ENCODE measurements at places on chromosomes 13 and 19. TPM values are rescaled to one million over a fixed set of nuclear protein-coding genes. Genes with fewer than 3 reads are reported as not detected.

GRCh38 chr19:8924283-8924682 is 85.9 kb downstream of the MUC16 start:
- no peaks in the 10 kb centered on the region for H3K36me3 ChIP-seq
- H3K4me1 ChIP-seq, result no peaks in the 10 kb centered on the region
- no peak for DNase-seq
- H3K27me3 ChIP-seq, result peaks cover 20% of the 10 kb centered on the region
- no peak overlapping the region for H3K4me3 ChIP-seq

GRCh38 chr13:87235621-87236020 is 435.6 kb upstream of the SLITRK5 start:
- no peaks in the 10 kb centered on the region for H3K36me3 ChIP-seq
- H3K4me3 ChIP-seq, result no peak overlapping the region
- DNase-seq, result no peak
- no peaks in the 10 kb centered on the region for H3K4me1 ChIP-seq

- no peak overlapping the region for H3K4me3 ChIP-seq
- no peaks in the 10 kb centered on the region for H3K27me3 ChIP-seq
- no peak overlapping the region for H3K27ac ChIP-seq
- H3K4me1 ChIP-seq, result no peaks in the 10 kb centered on the region
Observed at GRCh38 chr13:43085545-43085944, 62.2 kb downstream of the DNAJC15 start.

- no peak for DNase-seq
- H3K4me3 ChIP-seq, result no peak overlapping the region
- peak overlapping the region; percentile 59 for H3K27ac ChIP-seq
Observed at GRCh38 chr13:35723821-35724220, 247.3 kb upstream of the MAB21L1 start.

DNA sequence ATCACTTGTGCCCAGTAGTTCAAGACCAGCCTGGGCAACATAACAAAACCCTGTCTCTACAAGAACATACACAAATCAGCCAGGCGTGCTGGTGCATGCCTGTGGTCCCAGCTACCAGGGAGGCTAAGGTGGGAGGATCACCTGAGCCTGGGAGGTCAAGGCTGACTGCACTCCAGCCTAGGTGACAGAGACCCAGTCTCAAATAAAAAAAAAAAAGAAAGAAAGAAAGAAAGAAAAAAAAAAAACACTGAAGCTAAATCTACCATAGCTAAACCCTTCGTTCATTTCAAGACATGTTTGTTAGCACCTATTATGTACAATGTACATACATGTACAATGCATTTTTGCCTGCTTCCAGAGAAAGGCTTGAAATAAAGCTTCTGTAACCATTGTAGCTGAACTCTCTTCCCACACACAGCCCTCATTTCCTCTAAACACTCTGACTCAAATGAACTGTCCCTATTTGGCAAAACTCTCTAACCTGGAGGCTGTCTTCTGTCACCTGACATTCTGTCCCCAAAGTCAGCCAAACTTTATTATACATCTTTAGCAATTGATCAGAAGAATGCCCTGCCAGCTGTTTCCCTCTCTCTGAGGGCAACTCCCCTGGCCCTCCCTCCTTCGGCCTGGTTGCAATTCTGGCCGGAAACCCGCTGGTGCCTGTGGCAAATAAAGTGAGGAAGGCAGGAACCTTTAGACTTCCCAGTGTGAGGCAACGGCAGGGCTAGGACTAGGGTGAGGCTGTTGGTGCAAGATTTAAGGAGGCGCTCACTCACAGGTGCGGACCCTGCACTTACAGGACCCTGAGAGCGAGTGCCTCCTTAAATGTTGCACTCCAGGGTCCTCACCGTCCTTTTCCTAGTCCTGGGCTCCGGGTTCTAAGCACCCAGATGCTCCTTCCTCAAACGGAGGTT is 1.8 kb downstream of the ETHE1 start:
- H3K27ac ChIP-seq, result peak overlapping the region; percentile 86
- no peaks in the 10 kb centered on the region for H3K27me3 ChIP-seq
- H3K36me3 ChIP-seq, result peaks cover 4% of the 10 kb centered on the region
- DNase-seq, result no peak
- peak overlapping the region; percentile 97 for H3K4me3 ChIP-seq
- peaks cover 29% of the 10 kb centered on the region for H3K4me1 ChIP-seq

DNA sequence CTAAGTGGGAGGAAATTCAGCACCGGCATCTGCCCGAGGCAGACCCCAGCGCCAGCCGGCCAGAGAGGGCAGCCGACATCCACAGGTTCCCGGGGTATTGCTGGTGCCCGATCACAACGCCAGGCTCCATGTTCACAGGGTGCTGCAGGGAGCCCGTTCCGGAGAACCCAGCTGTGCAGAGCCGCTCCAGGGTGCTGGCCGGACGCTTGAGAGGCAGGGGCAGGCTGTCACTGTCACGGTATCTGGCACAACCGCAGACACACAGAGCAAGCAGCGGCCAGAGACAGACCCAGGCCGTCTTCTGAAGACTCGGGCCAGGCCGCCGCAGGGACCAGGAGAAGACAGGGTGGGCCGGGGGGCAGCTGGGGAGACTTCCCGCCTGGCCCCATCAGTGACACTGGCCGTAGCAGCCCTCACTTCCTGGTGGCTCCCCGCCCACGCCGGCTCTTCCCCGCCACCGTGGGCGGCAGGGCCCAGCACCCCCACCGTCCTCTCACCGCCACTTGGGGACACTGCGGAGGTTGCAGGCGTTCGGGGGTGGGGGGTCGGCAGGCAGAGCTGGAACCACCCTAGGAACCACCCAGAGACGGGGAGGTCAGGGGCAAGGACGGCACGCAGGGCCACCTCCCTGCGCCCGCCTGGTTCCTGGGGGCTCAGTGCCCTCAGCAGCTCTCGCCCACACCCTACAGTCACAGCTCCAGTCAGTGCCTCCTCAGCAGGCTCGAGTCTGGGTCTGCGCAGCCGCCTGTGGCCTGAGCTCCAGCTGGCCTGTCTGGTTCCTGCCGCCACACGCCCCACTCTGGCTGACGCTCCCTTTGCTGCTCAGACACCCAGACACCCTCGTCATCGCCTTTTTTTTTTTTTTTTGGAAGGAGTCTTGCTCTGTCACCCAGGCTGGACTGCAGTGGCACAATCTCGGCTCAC is 3.8 kb downstream of the RNF126 start:
- H3K4me3 ChIP-seq, result no peak overlapping the region
- no peaks in the 10 kb centered on the region for H3K36me3 ChIP-seq
- no peaks in the 10 kb centered on the region for H3K27me3 ChIP-seq
- H3K4me1 ChIP-seq, result peaks cover 62% of the 10 kb centered on the region
- no peak overlapping the region for H3K27ac ChIP-seq

- H3K4me1 ChIP-seq, result peaks cover 6% of the 10 kb centered on the region
- peaks cover 24% of the 10 kb centered on the region for H3K36me3 ChIP-seq
- H3K4me3 ChIP-seq, result no peak overlapping the region
- peak overlapping the region; percentile 42 for H3K27ac ChIP-seq
- no peaks in the 10 kb centered on the region for H3K27me3 ChIP-seq
- DNase-seq, result no peak
Observed at GRCh38 chr19:10353793-10354391, 14.5 kb upstream of the ICAM3 start.

DNA sequence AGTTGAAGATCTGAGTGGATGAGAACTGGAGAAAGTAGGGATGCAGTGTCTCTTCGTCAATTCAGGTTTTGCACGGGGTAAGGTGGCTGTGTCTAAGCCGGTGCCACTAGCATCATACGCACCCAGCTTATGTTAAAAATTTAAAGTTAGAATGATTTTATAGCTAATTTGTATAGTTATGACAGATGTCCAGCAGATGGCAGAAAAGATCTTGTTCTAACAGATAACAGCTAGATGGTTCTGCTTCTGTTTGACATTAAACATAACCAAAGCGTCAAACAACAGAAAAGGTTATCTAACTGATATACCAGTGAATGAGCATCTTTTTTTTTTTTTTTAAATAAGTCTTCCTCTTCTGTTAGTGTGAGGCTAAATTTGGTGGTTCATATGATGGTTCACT is 18.8 kb upstream of the EDDM13 start:
- no peak overlapping the region for H3K27ac ChIP-seq
- H3K4me1 ChIP-seq, result peaks cover 4% of the 10 kb centered on the region
- DNase-seq, result no peak
- no peak overlapping the region for H3K4me3 ChIP-seq

DNA sequence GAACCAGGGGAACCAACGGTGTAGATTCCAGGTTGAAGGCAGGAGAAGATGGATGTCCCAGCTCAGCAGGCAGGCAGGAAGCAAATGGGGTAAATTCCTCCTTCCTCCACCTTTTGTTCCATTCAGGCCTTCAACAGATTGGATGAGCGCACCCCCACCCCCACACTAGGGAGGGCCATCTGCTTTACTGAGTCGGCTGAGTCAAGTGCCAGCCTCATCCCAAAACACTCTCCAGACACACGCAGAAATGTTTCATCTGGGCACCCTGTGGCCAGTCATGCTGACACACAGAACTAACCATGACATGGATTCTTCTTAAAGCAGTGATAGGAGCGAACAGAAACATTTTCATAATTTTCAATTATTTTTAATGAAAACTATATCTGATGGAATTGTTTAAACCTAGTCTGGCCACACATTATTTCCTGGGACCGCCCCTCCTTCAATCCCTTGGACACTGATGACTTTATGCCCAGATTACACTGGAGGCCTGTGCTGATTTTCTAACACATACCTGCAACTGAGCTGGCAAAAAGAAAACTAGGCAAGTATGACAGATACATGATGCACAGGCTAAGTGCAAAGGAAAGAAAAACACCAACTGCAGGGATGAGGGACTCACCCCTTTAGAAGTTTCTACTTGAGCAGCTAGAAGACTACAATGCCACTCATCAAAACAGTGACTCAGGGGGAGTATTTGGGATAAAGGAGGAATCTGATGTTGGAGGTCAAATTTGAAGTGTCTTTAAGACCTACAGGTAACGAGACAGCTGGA is 154.2 kb downstream of the TNFRSF19 start:
- no peak overlapping the region for H3K4me3 ChIP-seq
- H3K27ac ChIP-seq, result no peak overlapping the region
- H3K36me3 ChIP-seq, result peaks cover 17% of the 10 kb centered on the region
- peaks cover 16% of the 10 kb centered on the region for H3K4me1 ChIP-seq
- no peak for DNase-seq
- no peaks in the 10 kb centered on the region for H3K27me3 ChIP-seq

DNA sequence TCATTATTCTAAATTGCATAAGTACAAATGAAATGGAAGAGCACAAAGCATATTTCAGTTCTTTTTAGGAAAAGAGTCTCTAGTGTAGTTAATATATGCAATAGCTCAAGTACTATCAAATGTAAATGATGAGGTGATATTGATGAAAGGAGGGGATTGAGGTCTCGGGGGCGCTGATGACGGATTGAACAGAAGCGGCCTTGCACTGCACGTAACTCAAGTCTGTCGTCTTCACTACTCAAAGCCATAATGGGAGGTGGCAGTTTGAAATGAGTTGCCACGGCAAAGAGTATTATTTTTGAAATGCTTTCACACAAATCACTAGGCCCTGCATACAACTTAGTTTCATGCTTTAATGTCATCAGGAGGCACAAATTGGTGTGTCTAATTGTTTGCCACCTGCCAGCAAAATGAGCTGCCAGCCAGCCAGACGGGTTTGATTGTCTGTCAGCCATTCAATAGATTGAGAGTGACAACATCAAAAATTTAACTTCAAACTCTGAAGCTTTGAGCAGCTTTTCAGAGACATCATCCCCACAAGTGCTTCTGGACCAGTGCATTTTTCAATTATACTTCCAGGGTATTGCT is 256.6 kb downstream of the NBEA start:
- DNase-seq, result no peak
- H3K4me1 ChIP-seq, result no peaks in the 10 kb centered on the region
- no peak overlapping the region for H3K4me3 ChIP-seq
- no peak overlapping the region for H3K27ac ChIP-seq
- no peaks in the 10 kb centered on the region for H3K27me3 ChIP-seq
- H3K36me3 ChIP-seq, result peaks cover 5% of the 10 kb centered on the region

DNA sequence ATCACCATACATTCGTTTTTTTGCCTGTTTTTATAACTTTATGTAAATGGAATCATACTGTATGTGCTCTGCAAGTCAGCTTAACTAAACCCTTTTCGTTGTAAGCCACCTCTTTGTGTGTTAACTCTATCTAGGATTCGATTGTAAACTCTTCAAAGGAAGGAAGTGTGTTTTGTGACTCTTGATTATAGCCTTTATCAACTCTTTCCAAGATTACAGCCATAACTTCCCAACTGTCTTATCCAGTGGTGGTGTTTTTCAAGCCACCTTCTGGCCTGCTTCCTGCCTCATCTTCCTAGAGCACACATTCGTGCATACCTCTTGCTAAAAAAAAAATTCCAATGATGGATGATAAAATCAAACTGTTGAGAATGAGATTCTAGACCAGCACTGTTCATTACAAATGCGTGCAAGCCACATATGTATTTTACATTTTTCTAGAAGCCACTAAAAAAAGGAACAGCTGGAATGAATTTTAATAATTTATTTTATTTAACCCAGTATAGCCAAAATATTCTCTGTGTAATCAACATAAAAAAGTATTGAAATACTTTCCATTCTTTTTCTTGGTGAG is 12.0 kb upstream of the FBXL3 start:
- H3K27me3 ChIP-seq, result no peaks in the 10 kb centered on the region
- no peak for DNase-seq
- H3K4me1 ChIP-seq, result peaks cover 8% of the 10 kb centered on the region
- no peak overlapping the region for H3K4me3 ChIP-seq
- peaks cover 6% of the 10 kb centered on the region for H3K36me3 ChIP-seq
- no peak overlapping the region for H3K27ac ChIP-seq

- H3K27ac ChIP-seq, result no peak overlapping the region
- DNase-seq, result no peak
- H3K27me3 ChIP-seq, result no peaks in the 10 kb centered on the region
- H3K4me3 ChIP-seq, result no peak overlapping the region
Observed at GRCh38 chr19:50475101-50475568, 1.2 kb upstream of the EMC10 start.

DNA sequence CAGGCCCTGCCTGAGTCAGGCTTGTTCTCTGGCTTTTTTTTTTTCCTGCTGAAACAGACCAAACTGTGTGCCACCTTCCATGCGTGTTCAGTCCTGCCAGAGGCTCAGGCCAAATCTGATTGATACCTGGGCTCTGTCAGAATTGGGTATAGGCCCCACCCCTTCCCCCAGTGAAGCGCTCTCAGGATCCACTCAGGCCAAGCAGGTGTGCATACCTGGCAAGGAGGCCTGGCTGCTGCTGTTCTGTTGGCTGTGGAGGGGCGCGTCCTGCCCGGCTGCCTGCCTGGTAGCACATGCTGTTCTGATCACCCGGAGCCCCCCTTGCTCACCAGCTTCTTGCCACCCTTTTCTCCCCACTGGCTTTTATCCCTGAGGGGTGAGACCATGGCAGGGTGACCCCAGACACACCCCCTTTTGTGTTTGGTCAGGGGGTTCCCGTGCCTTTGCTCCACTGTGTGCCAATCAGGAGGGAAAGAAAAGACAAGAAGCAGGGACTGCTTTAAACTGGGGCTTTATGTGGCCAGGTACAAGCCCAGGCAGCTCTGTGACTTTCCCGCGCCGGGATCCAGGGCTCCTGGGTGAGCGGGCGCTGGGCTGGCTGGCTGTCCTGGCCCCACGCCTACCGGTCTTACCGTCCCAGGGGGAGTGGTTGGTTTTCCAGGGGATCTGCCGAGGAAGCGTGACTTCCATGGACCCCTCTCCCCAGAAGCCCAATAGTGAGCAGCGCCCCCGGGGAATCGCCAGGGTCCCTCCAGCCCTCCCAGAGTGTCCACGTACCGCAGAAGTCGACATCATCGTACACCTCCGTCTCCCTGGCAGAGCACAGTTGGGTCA is 12.7 kb downstream of the PRAM1 start:
- no peaks in the 10 kb centered on the region for H3K27me3 ChIP-seq
- peaks cover 48% of the 10 kb centered on the region for H3K36me3 ChIP-seq

GAPDHS gene
- not detected for total RNA-seq

INAFM1 gene
- total RNA-seq, result 17.1 TPM

Data from esophagus muscularis mucosa (tissue), 4 donors.